Neural progenitor cell (in vitro differentiated cells): ENCODE measurements at places on chromosomes 12 and 14. TPM values are rescaled to one million over a fixed set of nuclear protein-coding genes. Genes with fewer than 3 reads are reported as not detected.

Gene PMEL
- total RNA-seq: 207 and 301 TPM in 2 replicates

- DNase-seq: no peak
These were observed 386.7 kb upstream of the CCDC196 start for GRCh38 chr14:66099451-66099850.

DNA sequence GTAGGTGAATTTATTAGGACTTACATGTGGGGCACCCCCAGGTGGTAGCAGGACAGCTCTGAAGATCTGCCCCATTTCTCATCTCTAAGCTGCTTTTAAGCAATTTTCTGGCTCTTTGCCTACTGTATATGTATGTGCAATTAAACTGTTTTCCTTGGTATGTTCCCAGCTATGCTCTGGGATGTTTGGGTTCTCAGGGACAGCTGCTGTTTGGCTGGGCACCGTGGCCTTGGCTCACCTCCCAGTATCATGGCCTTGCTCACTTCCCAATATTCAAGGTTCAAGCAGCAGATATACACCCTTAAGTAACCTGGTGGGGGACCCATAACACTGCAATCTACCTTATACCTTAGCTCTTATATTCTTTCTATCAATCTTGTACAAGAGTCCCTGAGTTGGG, 53.7 kb upstream of the KITLG start:
- DNase-seq: no peak

DNA sequence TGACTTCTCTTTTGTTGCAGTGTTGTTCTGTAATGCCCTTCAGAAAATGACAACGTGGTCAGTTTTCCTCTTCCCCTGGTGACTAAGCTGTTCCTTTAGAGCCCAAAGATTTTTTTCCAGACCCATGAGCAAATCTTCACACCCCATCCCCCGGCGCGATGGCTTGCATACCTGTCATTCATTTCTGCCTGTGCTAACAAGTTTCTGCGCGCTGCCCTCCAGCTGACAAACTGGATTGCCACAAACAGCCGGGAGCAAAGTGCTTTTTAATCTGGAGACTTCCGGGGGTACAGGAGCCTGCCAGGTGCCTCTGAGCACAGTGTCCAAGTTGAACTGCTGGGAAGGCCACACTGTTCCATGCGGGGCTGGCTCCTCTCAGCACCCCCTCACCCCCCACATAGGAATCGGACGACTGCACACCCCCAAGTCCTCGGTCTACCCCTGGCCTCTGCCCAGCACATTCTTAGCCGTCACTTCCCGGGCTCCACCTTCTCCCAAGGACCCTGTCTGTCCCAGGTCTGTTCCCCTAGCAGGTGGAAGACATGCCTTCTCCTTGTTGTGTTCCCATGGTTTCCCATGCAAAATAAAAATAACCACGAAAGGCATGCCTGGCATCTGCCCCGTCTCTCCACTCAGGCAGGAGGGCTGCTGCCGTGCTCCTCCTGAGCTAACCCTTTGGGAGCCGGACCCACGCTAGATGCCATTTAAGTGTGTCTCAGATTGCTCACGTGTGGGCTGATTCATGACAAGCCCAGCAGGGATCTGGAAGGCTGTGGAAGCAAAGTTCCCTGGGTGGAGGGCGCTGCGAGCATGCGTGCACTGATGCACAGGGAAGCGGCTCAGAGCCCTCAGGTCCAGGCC, 14.1 kb downstream of the RILPL1 start:
- DNase-seq: no peak

DNA sequence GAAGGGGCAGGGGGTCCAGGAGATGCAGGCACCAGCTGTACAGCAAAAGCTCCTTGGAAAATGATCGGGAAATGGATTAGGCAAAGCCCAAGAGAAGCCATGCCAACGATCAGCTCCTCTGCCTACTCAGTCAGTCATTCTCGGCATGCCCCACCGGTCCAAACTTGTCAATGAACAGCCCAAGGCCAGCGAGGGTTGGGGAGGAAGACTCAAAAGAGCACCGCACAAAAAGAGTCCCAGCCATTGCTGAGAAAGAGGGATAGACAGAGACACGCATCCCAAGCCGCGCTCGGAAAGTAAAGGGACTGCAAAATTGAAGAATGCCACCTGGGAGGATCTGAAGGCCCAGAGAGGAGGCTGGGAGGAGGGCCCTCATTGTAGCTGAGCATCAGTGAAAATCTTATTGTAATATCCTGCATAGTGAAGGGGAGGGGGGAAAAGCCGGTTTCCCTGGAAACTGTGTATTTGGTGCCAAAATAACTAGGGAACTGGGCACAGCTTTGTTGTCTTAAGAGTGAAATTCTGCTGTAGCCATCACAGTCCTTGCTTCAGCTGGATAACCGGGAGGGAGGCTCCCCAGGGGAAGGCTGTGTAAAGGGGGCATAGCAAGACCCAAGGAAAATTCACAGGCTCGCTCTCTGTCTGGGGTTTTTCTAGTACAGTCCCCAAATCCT, 4.7 kb downstream of the KDM2B start:
- DNase-seq: peak; percentile 49

GRCh38 chr14:59336706-59337105, 128.5 kb downstream of the GPR135 start:
- no peak for DNase-seq

Gene E2F7
- total RNA-seq: 31.9 and 40.5 TPM in 2 replicates

DNA sequence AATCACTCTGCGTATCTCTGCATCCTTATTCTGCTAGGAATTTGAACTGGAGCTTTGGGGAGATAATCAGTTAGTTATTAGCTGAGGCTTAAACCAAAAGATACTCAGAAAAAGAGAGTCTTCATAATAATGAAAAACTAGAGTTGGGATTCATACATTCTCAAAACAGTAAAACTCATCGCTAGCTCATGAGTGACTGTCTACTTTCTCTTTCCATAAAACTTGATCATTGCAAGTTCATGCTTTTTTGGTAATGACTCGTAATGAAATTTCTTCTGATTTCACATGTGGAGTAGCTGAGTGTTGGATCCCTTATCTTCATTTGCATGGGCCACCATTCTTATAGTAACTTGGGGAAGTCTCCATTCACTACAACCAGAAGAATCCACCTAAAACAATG, 397.7 kb downstream of the PDZRN4 start:
- no peak for DNase-seq

- peak; percentile 5 for DNase-seq
These were observed 1.5 kb upstream of the ZFYVE26 start for GRCh38 chr14:67817750-67818438.

DNA sequence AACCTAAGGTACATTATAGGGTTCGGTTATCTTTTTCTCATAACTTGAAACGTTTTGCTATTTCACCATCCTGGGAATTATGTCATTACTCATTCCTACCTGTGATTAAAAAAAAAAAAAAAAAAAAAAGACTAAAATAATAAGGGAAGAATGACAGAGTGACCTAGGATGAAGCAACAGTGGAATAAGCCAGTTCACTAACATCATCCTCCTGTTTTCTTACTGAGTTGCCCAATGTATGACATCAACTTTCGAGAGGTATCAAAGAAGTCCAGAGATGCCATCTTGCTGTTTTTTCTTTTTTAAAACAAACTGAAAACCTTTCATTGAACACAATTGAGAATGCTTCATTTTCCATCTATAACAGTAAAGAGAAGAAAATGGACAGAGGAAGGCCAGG, 42.8 kb downstream of the AMN start:
- DNase-seq: no peak

Gene CLEC9A
- not detected in 2 replicates for total RNA-seq

Gene LLPH
- 6.0 and 19.9 TPM in 2 replicates for total RNA-seq

DNA sequence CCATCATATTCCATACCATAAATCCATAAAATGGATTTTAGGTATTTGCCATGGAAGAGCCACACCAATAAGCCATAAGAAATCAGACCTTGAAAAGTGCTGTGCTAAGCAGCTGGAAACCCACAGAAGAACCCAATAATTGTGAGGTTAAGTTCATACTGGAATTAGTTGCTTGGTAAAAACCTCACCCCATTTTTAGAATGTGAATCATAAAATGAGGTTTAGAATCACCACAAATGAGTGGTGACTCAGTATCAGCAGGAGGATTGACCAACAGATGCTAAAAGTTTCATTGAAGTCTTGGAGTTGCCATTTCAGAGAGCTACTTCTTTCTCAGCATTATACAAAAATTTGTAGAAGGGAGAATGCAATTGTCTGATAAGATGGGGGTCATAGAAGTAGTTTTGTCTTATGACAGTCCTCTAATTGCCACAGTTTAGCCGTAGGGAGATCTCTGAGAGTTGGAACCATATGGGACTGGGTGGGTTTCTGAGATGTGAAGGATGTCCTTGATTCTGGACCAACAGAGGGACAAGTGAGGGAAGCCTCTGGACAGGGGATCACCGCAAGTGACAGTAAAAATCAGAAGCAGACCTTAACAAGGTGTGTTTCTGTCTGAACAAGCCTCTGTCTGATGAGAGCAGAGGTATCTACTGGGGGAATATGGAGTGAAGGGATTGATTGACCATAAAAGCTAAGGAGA, 1.4 kb upstream of the STON2 start:
- no peak for DNase-seq

Gene CLBA1
- total RNA-seq: 8.5 and 10.8 TPM in 2 replicates

Gene BLOC1S1
- 48.1 and 92.5 TPM in 2 replicates for total RNA-seq

GRCh38 chr12:53737951-53738405, 10.7 kb upstream of the CALCOCO1 start:
- no peak for DNase-seq

DNA sequence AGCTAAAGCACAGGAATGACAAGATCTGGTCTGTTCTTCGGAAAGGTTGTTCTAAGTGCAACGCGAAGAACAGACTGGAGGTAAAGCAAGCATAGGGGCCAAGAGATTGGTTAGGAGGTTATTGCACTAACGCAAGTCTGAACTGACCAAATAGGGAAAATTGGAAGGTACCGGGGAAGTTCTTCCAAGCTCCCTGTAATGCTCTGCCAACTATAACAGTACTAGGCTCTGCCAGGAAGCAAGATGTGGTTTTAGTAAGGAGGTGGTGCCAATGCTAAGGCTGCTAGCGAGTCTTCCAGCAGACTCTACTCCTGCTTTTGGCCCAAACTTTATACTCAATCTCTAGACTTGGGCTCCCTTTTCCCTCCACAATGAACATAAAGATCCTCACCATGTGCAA, 138.6 kb downstream of the PAWR start:
- no peak for DNase-seq

DNA sequence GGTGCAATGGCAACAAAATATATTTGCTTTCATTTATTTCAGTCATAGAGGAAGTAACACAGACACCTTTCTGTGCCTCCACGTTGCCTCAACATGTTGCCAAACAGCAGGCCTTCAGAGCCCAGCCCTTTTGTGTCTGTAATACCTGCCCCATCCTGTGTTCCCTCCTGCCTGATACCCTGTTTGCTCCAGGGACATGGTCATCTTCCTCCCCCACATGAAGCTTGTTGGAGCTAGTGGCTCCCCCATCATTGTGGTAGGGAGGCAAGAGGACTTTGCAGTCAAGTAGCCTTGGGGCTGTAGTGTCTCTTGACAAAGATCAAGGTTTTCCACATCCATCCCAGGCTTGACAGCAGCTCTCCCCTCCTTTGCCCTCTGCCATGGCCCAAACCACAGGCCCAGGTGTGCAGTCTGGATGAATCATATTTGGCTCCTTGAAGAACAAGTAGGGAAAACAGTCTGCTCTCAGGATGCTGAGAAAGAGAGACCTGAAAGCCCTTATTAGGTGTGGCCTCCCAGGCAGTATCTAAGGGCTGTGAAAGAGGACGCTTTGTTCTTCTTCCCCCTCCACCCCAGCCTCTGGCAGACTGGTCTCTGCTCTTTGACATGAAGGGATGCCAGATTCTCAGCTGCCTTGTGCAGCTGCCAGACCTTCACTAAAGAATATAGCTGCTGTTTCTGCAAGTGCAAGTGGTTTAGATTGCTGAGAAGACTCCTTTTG, 329.0 kb downstream of the C12orf75 start:
- DNase-seq: no peak

DNA sequence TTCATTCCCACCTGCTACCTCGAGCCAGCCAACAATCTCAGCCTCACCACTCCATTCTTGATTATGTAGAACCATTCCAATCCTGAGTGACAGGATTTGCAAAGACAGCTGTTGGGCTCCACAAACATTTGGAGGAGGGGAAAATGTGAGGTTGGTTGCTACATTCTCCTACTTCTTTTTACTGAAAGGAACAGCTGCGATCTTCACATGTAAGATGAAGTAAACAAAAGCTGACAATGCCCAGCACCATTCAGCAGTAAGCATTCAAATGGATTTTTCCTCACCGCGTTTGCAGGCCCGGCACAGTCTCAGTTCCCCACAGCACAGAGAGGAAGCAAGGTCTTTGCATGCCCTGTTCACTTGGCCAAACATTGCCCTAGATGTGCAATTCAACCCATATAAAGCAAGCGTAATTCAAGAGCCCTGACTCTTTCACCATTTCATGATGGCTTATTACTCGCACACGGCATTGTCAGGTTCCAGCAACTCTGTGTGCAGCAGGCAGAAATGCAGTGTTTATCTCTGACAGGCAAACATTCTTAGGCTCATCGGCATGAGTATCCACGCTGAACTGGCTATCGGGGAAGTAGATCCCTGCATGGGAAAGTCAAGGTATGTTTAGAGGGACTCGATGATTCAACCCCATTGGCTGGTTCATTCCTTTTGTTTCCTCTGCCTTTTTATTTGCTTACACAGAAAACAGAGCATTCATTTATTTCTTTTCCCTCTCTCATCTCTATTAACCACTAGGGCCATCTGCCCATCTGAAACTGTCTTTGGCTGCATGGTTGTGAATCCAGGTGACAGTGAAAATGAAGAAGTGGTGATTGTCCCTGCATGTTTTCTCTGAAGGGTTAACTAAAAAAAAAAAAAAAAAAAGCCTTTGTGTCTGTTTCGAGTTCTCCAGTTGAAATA, 236.1 kb upstream of the PLEKHG7 start:
- DNase-seq: peak; percentile 71

GRCh38 chr14:104978746-104979691, 845 bp upstream of the AHNAK2 start:
- DNase-seq: peak; percentile 40

DNA sequence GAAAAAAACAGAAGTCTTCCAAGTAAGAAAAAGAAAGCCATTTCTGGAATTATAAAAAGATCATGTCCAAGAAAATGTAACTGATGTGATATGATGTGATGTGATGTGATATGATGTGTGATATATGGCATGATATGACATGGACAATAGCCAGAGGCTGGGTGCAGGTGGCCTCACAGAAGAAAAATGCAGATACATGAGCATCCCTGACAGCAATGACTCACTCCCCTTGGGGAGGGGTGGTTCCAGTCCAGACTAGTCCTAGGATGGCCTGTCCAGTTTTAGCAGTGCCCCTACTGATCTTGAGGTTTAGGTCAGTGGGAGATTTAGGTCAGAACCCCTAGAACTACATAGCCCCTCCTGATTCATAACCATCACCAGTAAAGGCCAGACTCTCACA, 3.5 kb upstream of the RHOJ start:
- no peak for DNase-seq
